SK-N-MC (cell line): ENCODE measurements at places on chromosomes 7 and 10.

GRCh38 chr7:4682621-4683042 is 537 bp downstream of the FOXK1 start:
- DNase-seq: no peak

DNA sequence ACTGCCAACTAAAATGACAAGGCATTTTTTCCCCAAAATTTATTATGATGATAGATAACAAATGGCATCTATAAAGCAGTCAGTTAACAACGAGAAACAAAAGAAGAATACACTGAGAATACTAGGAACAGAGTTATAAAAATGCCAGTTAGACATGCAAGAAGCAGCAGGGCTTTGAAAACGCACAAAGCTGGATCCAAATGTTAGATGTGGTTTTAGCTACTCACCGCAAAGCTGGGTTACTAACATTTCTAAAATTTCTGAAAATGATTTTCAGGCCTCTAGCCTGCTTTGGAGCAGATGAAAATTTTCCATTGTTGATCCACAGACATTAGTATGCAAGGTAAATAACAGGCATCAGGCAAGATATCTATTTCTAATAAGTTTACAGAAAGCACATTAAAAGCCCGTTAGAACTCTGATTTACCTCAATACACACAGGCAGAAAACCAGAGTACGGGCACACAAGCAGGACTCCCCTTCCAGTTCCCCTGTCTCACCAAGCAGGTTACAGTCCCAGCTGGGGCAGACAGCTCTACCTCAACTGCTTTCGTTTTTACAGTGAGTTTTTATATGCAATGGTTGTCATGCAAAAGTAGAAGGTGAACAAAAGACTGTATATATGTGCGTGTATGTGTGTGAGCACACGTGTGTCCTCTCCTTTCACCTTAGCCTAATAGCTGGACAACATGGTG is 37.9 kb downstream of the GLI3 start:
- no peak for DNase-seq

DNA sequence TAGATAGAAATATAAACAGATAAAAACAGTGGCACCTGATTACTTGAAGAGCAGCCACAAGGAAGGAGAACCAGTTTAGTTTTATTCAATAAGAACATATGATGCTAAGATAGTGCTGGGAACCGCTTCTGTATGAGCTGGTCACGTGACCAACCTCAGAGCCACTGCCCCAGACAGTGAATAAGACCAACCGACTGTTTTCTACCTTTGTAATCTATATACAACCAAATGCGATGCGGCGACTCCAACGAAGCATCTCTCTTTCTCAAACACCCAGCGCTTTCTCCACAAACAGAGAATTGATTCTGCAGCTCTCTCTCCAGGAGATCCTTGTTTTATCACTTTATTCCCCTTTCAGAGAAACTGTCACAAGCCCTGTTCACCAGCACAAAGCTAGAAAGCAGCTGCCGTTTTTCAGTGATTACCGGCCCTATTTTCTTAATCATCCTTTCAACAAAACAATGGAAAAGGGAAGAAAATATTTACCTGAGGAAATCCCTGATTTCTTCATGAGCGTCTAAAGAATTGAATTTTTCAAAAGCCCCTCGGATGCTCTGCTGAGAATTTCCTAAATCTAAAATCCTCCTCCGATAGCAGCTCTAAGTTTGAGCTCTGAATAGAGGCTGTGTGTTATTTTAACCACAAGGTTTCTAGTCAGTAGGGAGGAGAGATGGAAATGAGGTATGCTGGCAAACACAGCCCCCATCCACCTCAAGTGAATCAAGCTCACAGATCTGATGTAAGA is 55.7 kb upstream of the JCAD start:
- DNase-seq: no peak

DNA sequence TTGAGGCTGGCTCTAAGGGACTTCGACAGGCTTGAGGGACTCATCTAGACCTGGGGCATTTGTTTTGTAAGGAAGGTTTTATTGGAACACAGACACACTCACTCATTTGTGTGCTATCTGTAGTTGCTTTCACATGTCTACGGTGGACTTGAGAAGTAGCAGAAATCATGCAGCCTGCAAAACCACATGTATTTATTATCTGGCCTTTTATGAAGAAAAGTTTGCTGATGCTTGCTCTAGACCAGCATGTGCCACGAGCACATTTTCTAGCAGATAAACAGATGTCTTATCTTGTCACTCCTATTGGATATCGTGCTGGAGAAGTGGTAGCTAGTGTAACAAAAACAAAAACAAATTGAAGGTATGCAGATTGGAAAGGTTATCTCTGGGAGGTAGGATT is 9.8 kb downstream of the UPP1 start:
- no peak for DNase-seq

GRCh38 chr7:102188746-102189145 is 97.9 kb upstream of the SH2B2 start:
- no peak for DNase-seq

DNA sequence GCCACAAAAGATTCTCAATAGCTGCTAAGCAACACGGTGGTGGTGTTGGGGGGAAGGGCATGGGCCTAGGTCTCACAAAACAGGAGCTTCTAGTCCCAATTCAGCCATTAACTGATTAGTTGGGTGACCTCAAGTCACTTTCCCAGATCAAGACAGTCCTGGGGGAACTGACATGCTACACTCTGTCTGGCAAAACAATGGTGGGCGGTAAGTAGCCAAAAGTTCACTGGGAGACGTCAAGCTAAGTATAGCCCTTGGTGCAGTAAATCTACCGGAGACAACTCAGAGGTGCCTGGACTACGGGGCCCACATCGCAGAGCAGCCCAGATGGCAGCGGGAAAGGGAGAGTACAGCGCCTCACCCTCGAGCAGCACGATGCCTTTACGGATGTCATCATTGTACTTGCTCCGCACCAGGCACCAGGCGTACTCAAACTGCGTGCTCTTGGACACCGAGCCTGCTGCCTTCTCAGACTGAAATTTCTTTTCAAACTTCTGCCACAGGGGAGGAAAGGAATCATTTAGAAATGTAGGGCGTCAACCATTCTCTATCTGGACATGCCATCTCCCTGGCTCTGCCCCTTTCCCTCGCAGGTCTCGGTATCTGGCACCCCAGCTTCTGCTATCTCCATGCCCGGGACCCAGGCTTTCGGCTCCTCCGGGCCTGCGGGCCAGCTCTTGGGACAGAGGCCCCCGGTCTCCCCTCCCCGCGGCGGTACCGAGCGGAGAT is 1.1 kb downstream of the FIS1 start:
- DNase-seq: no peak

GRCh38 chr10:70378122-70378521 is 4.3 kb downstream of the LRRC20 start:
- DNase-seq: no peak

- peak; percentile 58 for DNase-seq
Measured at GRCh38 chr7:30027065-30027456, 559 bp upstream of the FKBP14 start.

- peak; percentile 45 for DNase-seq
Measured at GRCh38 chr7:111486472-111487142, 75.7 kb downstream of the IMMP2L start.

- no peak for DNase-seq
Measured at GRCh38 chr10:3420527-3421469, 248.2 kb upstream of the PITRM1 start.

DNA sequence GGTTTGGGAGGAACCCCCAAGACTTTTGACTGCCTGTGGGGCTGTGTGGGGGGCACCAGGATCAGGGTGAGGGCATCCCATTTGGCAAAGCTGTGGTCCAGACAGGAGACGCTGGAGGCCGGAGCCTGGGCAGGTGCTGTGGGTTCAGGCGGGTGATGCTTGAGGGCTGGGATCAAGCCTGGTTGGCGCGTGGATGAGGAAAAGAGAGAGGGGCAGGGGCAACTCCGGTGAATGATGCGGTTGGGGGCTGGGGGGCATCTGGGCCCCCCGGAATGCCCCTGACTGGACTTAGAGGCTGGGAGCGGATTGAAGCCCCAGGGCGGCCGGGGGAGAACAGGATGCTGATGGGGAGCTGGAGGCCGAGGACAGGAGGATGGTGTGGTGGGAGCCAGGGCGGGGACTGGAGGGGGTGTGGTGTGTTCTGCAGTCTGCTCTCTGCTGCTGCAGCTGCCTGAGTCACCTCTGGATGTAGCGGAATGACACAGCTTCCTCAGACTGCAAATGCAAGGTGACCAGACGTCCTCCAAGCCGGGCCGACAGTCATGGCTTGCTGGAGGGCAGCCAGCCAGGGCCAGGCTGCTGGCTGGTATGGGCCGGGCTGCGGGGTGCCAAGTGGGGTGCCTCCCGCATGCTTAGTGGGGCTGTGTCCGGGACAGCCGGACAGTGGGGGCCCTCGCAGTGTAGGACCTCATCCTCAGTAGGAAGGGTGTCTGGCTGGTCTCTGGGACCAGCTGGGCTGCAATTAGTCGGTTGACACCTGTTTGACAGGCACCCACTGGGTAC is 3.2 kb downstream of the MAFK start:
- no peak for DNase-seq
